NCI-H1092 (cell line): ENCODE measurements at places on chromosomes 5 and 9.

DNA sequence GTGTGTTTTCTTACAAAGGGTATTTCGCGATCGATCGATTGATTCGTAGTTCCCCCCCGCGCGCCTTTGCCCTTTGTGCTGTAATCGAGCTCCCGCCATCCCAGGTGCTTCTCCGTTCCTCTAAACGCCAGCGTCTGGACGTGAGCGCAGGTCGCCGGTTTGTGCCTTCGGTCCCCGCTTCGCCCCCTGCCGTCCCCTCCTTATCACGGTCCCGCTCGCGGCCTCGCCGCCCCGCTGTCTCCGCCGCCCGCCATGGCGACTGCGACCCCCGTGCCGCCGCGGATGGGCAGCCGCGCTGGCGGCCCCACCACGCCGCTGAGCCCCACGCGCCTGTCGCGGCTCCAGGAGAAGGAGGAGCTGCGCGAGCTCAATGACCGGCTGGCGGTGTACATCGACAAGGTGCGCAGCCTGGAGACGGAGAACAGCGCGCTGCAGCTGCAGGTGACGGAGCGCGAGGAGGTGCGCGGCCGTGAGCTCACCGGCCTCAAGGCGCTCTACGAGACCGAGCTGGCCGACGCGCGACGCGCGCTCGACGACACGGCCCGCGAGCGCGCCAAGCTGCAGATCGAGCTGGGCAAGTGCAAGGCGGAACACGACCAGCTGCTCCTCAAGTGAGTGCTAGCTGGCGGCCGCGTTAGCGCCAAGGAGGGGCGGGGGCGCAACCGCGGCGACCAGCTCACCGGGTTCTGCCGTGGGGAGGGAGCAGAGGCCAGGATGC lies 480 bp downstream of the LMNB1 start:
- DNase-seq = peak; percentile 30

DNA sequence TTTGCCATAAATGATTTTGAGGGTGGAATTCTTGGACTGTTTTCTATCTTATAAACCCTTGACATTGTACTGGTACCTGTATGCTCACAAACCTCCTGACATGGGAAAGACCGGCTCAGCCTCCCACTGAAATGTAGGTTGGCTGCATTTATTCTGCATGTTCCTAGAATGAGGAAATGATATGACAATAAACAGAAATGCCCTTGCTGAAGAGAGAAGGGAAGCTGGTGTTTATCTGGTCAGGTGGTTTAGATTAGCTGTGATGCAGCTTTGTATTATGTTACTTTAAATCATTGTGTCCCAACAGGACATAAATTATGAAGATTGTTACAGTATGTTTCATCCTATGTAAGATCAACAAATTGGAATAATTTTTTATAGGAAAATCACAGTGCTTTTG lies 23.1 kb upstream of the CATSPER3 start:
- DNase-seq = no peak

DNA sequence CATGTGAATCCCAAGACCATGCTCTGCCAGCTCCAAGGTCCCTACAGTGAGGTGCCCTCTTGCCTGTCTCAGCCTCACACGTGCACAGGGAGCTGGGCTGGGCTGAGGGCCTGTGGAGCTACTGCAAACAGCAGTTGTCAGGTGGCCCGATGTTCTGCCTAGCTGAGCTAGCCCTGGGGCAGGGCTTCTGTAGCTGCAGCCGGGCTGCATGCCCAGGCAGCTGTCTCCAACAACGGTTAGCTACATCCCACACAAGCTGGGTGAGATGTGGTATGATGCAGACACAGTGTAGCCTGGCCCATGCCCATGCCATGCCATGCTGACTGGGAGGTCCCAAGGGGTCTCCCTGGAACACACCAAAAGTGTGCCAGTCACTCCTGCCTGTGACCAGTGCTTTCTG lies 62.0 kb downstream of the MACROH2A1 start:
- DNase-seq = no peak

GRCh38 chr5:102811972-102812371 lies 56.9 kb downstream of the PAM start:
- peak; percentile 46 for DNase-seq

- no peak for DNase-seq
Observed at GRCh38 chr5:136113606-136114005, 19.0 kb upstream of the SMAD5 start.

DNA sequence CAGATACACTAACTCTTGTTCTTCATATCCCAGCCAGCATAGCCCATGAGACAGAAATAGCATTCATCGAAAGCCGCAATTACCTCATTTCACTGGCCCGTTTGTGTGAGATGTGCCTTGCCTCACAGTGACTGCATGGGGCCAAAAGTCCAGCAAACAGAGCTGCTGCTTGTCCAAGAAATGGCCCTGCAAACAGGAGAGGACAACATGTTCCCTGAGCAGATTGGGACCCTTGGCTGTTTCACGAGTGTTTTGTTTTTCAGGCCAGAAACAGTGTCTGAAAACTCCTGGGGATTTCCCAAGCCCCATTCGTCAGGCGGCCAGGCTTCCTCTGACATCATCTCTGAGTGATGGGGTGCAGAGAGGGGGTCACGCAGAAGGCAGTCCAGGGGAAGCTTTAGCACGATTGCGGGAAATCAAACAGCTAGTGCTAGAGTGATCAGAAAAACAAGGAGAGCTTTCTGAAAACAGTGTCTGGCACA lies 503.6 kb upstream of the PAPPA start:
- no peak for DNase-seq

DNA sequence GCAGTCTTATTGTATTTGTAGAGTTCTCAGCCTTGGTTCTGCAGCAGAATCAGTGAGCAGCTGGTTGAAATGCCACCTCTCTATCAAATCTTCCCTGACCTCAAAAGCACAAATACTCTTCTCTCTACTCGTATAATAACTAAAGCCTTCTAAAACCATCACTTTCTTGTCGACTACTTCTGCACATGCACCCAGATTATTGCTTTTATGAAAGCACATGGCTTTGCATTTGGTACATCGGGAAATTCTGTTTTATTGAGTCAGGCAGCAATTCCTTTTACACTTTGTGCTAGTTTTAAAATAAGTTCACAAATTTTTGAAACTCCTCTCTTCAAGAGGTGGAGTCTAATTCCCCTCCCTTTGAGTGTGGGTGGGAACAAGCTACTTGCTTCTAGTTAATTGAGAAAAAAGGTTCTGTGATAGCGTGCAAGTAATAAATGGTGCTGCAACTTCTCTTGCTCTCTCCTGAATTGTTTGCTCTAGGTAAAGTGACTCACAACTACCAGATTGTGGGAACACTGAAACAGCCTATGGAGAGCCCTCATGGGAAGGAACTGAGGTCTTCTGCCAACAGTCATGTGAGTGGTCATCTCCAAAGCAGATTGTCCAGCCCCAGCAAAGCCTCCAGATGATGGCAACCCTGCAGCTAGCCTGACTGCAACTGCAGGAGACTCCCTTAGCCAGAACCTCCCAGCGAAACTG lies 66.0 kb upstream of the TAF1L start:
- no peak for DNase-seq

- DNase-seq = no peak
Observed at GRCh38 chr5:122332599-122333555, 20.8 kb downstream of the SNCAIP start.

GRCh38 chr9:134149380-134149779 lies 13.5 kb downstream of the WDR5 start:
- DNase-seq = no peak

DNA sequence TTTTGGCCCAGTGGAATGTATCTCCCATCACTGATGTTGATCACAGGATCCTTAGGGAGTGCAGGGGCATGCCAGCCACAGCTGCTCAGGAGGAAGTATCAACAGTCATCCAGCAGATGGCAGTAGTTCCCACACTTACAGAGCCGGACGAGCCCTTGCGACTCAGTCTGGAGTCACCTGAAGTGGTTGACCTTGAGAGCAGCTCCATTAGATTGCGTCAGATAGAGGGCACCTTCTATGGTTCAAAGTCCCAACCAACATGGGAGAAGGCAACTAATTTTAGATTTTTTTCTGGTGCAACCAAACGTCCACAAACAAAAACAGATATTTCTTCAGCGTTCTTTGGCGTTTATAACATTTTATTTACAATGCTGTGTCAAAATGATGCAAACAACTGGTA lies 124.5 kb downstream of the EGFLAM start:
- peak; percentile 34 for DNase-seq

GRCh38 chr5:174419540-174420132 lies 304.7 kb upstream of the MSX2 start:
- peak; percentile 28 for DNase-seq

DNA sequence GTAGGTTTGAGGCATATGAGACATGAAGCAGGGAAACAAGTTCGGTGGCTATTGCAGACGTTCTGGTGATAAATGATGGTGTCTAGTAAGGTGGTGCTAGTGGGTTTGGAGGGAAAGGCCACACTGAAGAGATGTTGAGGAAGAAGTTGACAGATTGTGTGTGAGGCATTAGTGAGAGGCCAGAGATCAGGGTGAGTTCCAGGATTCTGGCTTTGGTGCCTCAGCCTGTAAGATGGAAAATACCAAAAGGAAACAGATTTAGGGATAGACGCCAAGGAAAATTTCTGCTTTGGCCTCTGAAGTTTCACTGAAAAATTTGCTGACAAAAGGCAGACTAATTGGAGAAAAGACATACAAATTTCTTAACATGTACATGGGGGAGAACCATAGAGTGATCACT lies 6.4 kb upstream of the PAIP1 start:
- DNase-seq = no peak

GRCh38 chr5:178750230-178750629 lies 19.8 kb upstream of the ZNF354A start:
- no peak for DNase-seq

GRCh38 chr5:41416336-41416735 lies 94.1 kb downstream of the PLCXD3 start:
- DNase-seq = no peak

- no peak for DNase-seq
Observed at GRCh38 chr5:179504191-179504590, 46.2 kb upstream of the RUFY1 start.

DNA sequence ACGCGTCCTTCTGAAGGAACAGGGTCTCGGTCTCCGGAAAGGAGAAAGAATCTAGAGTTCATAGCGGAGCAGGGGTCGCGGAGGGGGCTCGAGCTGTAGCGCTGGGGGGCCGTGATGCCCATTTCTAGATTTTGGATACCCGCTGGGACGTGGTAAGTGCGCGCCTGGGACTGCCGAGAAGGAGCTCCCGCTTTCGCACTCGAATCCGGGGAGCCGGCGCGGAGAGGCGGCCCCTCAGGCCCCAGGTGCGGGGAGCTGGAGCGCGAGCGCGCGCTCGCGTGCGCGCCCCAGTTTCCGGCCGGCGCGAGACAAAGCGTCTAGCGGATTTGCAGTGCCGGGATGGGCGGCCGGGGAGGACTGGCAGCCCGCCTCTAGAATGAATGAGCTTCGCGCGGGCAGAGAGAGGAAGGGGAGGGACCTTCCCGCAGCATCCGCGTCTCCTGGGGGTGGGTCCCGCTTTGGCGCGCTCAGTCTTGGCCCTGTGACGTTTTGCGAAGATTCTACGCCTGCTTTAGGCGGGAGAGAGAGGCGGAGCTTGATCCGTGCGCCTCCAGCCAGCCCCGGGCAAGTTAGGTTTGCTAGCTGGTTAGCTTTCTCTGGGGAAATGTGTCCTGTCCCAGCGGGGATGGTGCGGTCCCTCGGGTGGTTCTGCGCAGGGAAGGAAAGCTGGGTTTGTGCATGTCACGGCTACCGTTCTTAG lies 1.2 kb downstream of the LMNB1 start:
- DNase-seq = peak; percentile 90

DNA sequence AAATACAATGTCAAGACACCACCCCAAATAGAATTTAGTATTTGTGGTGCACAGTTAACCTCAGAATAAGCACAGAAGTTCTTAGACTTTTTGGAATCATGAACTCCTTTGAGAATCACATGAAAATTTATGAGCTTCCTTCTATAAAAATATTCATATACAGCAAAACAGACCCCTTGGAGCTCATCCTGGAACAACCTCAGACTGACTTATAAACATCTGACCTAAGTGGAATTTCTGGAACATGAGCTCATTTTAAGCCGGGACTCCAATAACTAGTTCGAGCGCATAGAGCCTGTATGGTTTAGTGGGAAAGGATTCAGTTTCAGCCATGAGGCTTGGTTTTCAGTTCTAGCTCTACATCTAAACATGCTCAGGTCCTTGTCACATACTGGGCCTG lies 192.3 kb downstream of the DEPDC1B start:
- no peak for DNase-seq

DNA sequence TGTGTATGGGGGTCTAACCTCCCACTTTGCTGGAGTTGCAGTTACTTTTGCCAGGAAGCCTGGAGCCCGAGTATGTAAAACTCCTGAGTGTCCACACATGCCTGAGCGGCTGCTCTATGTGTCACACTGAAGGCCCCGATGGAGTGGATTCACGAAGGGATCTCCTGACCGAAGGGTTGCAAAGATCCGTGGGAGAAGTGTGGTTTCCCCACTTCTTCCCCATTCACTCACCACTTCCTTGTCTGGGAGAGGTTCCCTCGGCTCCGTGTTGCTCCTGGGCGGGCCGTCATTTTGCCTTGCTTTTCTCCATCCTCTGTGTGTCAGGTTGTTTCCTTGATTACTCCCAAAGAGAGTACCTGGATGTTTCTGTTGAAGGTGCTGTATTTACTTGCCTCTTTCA lies 16.2 kb upstream of the IL3 start:
- no peak for DNase-seq

DNA sequence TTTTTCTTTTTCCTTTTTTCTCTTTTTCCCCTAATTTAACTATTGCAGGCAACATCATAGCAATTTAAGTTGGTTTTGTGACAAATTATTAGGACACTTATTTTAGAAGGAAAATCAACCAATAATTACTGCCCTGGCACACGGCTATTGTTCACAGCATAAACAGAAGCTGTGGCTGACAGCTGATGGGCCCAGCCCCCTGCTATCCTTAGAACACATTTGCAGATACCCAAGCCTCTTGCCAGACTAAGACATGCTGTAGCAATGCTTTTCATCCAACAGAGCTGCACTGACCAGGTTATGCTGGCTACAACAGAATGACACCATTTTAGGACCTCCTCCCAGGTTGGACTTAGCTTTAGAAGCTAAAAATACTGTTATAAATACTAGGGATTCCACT lies 852.7 kb upstream of the DMAC1 start:
- DNase-seq = no peak

DNA sequence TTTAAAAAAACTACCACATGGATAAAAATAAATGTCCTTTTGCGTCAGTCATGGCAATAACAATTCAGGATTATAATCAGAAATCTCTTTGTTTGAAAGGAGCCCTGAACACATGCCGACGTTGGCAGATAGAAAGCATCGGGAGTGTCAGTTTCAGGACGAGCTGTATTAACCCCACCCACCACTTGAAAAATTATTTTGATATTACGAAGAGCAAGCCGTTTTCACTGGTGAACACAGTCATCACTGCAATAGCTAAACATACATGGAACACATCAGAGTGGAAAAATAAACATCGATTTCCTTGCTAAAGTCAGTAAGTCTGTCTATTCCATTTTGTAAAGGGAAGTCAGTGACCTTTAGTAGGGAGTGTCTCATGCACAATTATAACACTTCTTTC lies 266.4 kb upstream of the FBXL7 start:
- no peak for DNase-seq

- DNase-seq = no peak
Observed at GRCh38 chr5:140342287-140342686, 4.1 kb downstream of the HBEGF start.

GRCh38 chr5:88785746-88786565 lies 97.0 kb downstream of the MEF2C start:
- no peak for DNase-seq
